Uterus (tissue), 4 donors: ENCODE measurements at places on chromosomes 7 and 10.

DNA sequence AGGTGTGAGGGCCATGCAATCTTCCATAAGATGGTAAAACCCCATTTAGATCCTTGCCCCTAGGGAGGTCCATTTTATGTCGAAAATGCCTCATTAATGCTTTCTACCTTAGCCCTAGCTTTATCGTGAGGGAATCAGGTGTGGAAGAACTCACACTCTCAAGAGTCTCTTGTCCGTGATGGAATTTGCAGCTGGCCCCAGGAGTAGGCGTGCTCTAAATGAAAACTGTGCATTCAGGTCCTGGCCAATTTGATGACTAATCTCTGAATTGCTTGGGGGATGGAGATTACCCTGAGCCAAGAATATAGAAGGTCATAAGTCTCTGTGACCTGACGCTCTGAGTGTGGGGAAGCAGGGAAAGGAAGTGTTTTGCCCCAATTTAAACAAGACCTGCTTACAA, 6.6 kb downstream of the C10orf90 start:
- no peak for DNase-seq

GRCh38 chr7:149070372-149071125, 20.0 kb downstream of the ZNF786 start:
- DNase-seq = no peak

DNA sequence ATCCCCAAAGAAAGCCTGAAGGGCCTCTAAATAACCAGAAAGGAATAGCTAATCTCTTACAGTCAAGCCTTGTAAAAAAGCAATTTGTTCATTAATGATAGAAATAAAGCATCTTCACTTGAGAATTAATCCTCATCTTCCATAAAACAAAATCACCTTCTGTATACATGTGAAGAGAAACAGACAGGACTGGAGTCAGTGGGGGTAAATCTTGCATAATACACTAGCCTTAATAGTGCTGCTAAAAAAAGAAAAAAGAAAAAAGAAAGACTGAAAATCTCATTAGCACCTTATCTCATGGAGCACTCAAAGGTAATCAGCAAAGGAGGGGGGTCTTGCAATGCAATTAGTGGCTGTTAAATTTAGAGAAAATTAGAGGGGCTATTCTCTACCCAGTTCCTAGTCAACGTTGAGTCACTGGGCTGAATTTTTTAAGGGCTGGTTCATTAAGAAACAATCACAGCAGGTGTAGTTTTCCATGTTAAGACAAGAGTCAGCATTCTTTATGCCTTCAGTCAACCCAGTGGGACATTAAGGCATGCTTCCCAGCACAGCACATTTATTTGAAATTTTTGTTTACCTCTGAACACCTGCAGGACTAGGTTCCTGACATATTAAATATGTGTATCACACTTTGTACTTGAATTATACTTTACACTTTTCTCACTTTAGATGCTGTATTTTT, 1455.7 kb upstream of the CELF2 start:
- DNase-seq = no peak

DNA sequence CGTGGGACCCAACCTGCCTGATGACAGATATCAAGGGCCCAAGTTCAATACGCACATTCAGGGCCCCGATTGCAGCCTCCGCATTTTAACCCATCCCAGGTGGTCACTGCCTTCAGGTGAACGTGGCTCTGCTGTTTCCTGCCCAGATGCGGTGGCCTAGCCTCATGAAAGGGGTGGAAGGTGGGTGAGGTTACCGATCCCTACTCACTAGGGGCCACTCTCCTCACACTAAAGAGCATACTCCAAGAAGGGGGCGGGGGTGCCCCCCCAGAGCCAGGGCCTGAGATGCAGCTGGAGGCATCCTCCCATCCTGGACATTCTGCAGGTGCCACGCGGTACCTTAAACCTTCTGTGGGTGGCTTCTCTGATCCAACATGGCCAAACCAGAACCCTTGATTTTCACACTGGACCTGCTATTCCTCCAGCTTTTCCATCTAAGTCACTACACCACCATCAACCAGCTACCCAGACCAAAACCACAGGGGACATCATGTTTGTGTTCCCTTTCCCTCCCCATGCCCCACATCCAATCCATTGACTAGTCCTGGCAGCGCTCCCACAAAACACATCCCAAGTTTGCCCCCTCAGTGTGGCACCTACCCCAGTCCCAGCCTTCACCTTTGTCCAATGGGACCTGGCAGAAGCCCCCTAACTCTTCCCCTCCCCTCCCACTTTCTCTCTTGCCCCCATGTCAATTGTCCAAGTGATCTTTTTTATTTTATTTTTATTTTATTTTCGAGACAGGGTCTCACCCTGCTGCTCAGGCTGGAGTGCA, 30.0 kb downstream of the PRLHR start:
- DNase-seq = no peak

DNA sequence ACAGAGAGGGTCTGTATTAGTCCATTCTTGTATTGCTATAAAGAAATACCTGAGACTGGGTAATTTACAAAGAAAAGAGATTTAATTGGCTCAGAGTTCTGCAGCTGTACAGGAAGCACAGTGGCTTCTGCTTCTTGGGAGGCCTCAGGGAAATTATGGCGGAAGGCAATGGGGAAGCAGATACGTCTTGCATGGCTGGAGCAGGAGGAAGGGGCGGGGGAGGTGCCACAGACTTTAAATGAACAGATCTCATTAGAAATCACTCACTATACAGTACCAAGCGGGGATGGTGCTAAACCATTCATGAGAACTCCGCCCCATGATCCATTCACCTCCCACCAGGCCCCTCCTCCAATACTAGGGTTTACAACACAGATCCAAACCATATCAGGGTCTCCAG, 3.7 kb upstream of the CALU start:
- no peak for DNase-seq
